ENCODE measurements at places on chromosomes 4 and X.

DNA sequence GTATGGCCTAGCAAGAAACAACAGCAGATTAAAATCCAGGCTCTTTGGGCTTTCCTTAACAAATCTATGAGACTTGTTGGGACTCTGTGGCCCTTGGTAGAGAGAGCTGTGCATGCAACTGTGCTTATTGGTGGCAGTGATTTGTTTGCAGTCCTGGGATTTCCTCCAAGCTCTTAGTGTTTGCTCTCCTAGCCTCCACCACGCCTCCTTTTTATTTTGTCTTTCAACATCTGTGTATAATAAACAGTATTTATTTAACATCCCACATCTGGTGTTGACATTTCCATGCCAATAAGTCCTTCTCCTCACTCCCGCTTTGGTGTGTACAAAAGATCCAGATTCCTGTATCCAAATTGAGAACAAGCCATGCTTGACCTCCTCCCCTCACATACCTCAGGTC is 3.1 kb downstream of the TNMD start:
- DNase-seq, result no peak

- DNase-seq, result no peak
Observed at GRCh38 chr4:6287017-6287788, 17.6 kb downstream of the WFS1 start.

- DNase-seq, result no peak
Observed at GRCh38 chr4:5398056-5398455, 310.3 kb downstream of the EVC2 start.

DNA sequence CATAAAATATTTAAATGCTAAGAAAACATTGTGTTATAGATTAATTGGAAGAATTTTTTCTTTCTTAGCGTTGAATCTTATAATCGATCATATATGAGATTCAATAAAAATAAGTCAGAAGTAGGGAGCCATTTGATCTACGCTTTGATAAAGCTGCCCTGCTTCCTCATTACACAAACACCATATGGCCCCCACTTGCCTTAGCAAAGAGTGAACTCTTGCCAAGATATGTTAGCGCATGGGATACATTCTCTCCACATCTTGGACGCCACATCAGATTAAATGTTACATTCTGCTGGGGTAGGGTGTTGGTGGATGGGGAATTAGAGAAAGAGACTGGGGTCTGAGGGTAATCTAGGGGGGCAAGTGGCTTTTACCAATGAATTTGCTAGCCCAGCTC is 207.7 kb upstream of the MID1 start:
- DNase-seq, result no peak

- DNase-seq, result no peak
Observed at GRCh38 chrX:10922159-10922558, 189.0 kb upstream of the HCCS start.

DNA sequence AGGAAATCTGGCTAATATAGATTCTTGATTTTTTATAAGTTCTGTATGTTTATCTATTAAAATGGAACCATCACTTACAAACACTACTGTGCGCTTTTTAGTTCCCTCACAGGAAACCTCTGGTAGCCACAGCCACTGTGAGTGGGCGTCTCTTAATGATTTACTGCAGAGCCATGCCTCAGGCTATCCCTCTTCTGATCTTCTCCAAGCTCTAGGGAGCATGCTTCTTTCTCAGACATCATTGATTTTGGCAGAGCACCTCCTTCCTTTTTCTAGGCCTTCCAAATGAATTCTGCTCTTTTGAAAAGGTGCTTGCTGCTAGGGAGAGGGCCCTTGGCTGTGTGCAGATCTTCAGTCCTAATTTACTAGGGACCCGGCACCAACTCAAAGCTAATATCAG is 61.1 kb upstream of the STS start:
- no peak for DNase-seq

DNA sequence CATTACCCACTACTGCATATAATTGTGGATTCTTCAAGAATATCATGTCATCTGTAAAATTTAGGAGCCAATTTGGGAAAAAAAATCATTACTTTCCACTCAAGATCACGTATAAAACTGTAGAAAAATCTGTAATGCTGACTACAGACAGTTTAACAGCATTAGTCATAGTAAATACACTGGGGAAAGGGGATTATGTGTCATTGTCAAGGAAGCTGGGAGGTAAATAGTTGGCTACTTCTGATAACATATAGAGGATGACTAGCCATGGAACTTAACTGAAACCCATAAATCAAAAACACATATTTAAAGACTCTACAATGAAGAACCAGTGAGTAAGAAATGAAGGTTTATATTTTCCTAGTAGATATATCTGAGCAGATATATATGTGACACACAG is 1666.4 kb upstream of the IGFBP7 start:
- no peak for DNase-seq

GRCh38 chr4:4269856-4270255 is 20.1 kb downstream of the LYAR start:
- no peak for DNase-seq

DNA sequence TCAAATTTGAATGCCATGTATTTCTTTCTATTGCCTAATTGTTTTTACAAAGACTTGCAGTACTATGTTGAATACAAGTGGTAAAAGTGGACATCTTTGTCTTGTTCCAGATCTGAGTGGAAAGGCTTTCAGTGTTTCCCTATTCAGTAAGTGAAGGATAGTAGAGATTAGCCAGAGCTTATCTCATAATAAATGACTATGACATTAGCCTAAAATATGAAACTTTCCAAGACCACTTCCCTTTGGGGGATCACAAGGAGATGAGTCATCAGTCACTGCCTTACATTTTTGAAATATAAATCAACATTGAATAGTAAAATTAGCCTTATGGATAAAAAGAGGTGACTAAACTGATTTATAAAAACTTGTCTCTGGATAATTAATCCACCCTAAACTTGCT is 554.1 kb upstream of the MAGEB2 start:
- DNase-seq, result no peak

GRCh38 chr4:144562019-144562705 is 83.8 kb upstream of the HHIP start:
- DNase-seq, result no peak

GRCh38 chr4:55545151-55545550 is 1.6 kb downstream of the CLOCK start:
- no peak for DNase-seq

DNA sequence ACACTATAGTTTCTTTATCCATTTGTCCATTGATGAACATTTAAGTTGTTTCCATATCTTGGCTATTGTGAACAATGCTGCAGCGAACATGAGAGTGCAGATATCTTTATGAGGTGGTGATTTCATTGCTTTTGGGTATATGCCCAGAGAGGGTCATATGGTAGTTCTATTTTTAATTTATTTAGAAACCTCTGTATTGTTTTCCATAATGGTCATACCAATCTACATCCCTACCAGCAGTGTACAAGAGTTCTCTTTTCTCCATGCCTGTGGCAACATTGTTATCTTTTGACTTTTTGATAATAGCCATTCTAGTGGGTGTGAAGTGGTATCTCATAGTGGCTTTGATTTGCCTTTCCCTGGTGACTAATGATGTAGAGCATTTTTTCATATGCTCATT is 48.8 kb downstream of the EDA start:
- DNase-seq, result no peak

DNA sequence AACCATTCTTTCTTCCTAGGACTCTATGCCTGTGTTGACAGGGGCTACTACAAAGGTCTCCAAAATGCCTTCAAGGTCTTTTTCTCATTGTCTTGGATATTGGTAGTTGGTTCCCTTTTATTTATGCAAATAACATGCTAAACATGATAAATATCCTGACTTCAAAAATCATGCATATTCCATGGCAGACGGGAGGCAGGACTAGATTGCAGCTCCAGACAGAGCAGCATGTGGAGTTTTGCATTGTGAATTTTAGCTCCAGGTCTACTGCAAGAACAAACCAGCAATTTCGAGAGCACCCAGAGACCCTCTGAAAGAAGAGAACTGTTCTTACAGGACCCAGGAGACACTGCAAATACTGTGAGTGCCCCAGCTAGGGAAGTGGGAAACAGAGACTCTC is 254.9 kb downstream of the RCHY1 start:
- DNase-seq, result no peak

- no peak for DNase-seq
Observed at GRCh38 chrX:132563976-132564375, 75.1 kb upstream of the MBNL3 start.

- no peak for DNase-seq
Observed at GRCh38 chr4:124748965-124749364, 36.4 kb upstream of the ANKRD50 start.

DNA sequence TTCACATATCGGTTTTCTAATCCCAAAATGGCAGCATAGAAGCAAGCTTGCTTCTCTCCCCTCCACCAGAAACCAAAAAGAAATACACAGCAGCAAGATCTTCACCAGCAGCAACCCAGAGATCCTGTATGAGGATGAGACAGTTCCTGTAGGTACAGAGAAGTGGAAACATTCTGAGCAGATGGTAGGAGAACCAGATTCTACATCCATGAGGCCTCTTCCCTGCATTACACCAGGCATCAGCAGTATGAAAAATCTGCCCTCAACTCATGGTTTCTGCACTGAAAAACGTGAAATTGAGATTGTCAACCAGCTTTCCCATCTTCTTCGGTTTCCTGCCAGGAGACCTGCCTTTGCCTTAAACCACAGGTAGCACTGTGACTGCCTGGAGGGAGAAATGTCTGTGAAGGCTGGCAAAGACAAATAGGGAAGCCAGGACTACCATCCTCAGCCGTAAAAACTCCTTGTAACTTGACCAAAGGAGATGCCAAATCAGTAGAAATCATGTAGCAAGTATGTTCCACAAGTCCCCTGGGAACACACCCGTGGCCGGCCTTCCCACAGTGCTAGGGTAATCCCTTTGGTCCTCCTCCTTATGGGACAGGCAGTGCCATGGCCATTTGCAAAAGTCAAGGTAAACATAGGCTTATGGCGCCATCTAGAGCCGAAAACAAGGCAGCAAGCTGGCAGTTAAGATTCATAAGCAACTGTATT is 24.0 kb upstream of the MTHFD2L start:
- peak; percentile 6 for DNase-seq

GRCh38 chr4:99148550-99148949 is 4.5 kb upstream of the ADH4 start:
- no peak for DNase-seq

DNA sequence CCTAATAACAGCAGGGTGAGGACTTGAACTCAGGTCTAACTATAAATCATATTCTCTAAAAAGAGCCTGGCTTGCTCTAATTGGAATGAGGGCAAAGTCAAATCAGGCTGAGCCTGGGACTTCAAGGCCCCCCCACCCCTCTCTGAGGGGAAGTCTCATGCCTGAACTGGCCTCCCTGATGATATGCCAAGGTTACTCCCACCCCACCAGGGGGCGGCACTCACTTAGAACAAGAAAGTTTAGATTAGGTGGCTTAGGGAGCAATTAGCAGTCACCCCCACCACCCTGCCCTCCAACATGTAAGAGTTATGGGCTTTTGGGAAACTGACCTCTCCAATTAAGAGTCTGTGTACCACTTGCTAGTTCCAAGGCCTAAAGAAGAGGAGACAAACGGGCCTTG is 2.7 kb downstream of the FOXO4 start:
- DNase-seq, result peak; percentile 49

GRCh38 chr4:174869339-174869738 is 40.3 kb upstream of the GLRA3 start:
- no peak for DNase-seq

DNA sequence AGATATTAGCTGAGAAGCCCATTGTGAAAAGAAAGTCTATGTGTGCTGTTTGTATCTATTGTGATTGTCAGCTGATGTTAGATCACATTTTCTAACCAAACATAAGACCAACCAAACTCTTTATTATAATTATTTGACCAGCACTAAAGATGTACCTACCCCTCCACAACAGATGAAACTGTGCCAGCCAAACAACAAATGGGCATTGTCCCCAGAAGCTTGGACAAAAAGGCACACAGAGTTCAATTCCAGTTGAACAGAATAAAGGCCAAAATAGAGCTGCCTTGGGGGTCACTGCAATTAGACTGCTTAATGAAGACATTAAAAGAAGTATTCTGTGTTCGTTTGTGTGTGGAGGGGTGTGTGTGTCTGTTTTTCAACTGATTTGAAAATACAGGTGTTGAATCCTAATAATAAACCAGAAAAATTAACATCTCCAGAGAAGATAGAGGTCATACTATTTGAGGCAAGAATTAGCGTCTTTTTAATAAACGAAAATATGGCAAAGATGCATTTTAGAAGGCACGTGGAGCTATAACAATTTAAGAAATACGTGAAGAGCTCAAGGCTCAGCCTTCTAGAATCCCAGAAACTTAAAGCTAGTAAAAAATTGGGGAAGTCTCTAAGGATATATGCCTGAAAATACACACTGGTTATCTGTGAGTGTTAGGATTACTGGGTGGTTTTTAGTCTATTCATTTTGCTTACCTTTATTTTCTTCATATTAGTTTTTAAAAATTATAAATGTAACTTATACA is 2.2 kb downstream of the SPP1 start:
- DNase-seq, result no peak

GRCh38 chrX:124045109-124045508 is 83.6 kb downstream of the STAG2 start:
- DNase-seq, result no peak

DNA sequence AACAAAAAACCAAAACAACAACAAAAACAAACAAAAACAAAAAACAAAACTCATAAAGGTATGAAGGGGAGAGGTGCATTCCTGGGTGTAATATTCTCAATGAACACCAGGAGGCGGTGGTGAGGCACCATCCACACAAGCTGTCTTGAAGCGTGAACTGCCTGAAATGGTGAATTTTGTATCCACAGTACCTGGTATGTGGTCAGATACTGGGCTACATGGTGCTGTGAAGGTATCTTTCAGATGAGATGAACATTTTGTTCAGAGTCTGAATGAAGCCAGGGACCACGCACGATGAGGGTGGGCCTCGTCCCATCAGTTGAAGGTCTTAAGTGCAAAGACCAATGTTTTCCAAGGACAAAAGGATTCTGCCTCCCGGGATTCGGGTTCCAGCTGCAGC is 58.5 kb downstream of the ASMT start:
- peak; percentile 24 for DNase-seq

DNA sequence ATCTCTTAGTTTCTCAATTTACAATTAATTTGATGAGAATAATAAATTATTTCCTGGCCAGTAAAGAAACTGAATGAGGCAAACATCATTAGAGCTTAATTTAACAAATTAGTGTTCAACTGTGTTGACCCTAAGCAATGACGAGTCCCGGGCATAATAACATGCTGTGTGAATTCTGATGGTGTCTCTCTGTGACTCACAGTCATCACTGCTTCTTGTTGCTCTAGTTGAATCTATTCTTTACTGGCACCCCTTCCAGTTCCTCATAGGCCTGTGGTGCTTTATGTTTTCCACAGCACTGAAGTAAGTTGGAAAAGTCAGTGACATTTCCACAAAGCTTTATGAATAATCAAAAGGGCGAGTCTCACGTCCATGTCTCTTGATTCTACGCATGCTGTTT is 57.7 kb upstream of the SLC7A11 start:
- no peak for DNase-seq

Data from stimulated activated CD4-positive, alpha-beta T cell treated with anti-CD3 and anti-CD28 coated beads, Interleukin-1b, Interleukin-23, amount 100 ng/mL, for 24 hours (primary cell).